Stimulated activated CD8-positive, alpha-beta memory T cell treated with anti-CD3 and anti-CD28 coated beads, Interleukin-2, amount 100 ng/mL, for 1 hour (primary cell): ENCODE measurements at places on chromosomes 6 and 20.

DNA sequence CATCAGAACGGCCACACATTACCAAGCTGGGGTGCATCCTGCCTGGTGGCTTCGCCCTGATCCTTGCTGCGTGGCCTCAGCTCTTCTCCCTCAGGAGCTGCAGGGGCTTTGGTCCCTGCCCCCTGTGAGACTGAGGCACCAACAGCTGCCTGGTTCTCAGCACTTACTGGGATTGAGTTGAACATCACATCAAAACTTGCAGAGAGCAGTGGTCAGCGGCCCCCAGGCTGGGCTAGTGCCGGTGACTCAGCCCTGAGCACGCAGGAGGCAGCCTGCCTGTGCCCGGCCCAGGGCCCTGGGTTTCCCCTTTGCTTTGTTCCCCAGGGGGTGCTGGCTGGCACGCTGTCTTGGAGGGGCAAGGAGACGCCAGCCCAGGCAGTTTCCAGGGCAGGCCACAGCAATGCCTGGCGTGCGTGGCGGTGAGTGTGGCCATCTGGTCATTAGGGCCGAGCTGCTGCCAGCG is 63.3 kb downstream of the DLL1 start:
- no peak for DNase-seq

GRCh38 chr20:22383156-22383555 is 201.2 kb downstream of the FOXA2 start:
- DNase-seq, result no peak

- no peak for DNase-seq
These were observed 753.4 kb upstream of the DEFB115 start for GRCh38 chr20:30503992-30504570.

- DNase-seq, result no peak
These were observed 4.9 kb upstream of the LRRN4 start for GRCh38 chr20:6058684-6059295.

- no peak for DNase-seq
These were observed 256.3 kb upstream of the TAB2 start for GRCh38 chr6:149060985-149061760.

DNA sequence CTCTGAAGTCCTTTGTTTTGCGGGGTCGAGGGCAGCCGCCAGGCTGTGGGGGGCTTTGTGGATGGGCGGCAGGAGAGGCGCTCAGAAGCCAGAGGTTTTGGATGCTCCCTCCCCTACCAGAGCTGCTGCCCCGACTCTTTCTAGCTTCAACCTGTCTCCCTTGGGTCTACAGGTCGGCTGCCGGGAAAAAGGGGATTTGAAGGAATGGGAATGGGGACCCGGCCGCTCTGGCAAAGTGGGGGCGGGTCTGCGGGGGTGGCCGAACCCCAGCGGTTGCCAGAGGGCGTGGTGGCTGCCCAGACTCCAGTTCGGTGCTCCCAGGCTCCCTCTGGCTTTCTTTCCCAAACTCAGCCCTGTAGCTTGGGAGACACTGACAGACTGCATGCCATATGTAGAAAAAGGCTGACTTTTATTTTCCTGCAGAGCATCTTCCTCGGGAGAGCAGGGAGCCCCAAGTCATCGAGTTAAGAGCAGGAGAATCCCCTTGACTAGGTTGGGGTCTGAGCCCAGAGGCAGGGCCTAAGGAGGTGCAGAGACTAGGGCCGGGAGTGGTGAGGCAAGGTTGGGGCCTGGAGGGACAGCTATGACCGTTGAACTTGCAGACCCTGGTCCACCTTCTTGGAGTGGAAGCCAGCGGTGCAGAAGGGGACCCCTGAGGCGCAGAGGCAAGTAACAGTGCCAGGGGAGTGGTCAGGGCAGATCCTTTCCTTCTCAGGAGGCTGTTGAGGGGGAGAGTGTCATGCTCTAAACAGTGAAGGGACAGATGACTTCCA is 1.4 kb upstream of the PPP1R18 start:
- no peak for DNase-seq

DNA sequence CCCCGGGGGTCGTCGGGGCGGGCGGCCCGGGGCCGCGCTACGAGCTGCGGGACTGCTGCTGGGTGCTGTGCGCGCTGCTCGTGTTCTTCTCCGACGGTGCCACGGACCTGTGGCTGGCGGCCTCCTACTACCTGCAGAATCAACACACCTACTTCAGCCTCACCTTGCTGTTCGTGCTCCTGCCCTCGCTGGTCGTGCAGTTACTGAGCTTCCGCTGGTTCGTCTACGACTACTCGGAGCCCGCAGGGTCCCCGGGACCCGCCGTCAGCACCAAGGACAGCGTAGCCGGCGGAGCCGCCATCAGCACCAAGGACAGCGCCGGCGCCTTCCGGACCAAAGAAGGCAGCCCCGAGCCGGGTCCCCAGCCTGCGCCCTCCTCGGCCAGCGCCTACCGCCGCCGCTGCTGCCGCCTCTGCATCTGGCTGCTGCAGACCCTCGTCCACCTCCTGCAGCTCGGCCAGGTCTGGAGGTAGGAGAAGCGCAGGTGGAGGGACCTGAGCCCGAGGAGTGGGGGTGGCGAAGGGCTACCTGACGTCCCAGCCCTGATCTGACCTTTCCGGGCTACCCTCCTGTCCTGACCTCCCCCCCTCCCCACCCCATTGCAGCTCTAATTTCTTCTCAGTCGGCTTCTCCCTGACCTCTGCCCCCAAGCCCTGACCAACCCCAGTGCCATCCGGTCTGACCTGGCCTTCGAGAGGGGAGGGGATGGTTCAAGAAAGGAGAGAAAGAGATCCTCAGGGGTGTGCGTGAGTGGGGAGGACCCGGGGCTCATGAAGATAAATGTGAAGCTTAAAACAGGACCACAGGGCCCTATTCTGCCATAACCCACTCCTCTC is 558 bp downstream of the XKR7 start:
- peak; percentile 69 for DNase-seq

DNA sequence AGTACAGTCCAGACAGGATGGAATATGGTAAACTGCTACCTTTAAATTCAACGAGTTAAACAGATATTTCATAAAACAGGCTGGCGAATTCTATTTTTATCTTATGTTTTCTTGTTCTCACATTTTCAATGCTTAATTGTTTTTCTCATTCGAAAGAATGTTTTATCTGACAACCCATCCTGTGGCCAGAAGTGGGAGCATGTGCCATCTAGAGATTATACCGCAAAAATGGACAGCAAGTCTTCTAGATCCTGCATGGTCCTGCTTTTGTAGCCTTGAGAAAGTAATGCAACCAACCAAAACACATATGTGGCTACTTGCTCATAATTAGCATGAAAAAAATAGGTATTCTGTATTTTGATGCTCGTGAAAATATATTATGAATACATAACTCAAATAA is 30.7 kb downstream of the TUBB2B start:
- DNase-seq, result no peak

GRCh38 chr6:15880262-15880973 is 217.6 kb upstream of the DTNBP1 start:
- DNase-seq, result no peak
